LNCaP clone FGC (cell line): ENCODE measurements at places on chromosomes 4 and X.

DNA sequence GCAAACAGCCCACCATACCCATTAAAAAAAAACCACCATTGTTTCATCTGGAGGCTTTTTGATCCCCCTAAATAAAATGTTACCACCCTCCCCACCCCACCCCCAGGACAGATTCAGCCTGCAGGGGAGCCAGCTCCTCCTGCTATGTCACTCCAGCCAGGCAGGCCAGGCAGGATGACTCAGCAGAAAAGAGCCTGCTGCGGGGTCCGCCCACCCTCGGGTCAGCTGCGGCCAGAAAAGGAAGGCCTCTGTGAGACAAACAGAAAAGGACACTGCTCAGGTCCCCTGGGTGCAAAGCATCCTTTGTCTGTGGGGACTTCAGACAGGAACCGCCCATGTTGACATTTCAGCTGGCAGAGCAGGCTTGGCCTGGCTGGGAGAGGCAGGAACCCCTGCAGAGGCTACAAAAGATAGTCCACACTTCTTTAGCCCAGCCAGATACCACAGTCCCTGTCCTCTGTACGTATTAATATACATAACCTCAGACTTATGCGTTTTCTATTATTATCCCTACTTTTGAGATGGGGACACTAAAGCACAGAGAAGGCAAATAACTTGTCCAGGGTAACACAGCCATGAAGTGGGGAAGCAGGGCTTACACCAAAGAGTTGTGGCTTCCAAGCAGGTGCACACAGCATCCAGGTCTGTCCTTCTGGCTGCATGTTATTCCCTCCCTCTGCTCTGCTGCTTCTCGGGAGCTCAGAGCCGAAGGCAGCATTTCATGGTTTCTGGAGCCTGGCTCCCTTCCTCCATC is 147.7 kb downstream of the CPEB2 start:
- peak; percentile 96 for DNase-seq

- DNase-seq: no peak
These were observed 77.0 kb downstream of the ZNF827 start for GRCh38 chr4:145861336-145862318.

- no peak for DNase-seq
These were observed 176.0 kb downstream of the SMARCA1 start for GRCh38 chrX:129347291-129347690.

GRCh38 chr4:60656171-60656570 is 544.0 kb upstream of the ADGRL3 start:
- DNase-seq: no peak

DNA sequence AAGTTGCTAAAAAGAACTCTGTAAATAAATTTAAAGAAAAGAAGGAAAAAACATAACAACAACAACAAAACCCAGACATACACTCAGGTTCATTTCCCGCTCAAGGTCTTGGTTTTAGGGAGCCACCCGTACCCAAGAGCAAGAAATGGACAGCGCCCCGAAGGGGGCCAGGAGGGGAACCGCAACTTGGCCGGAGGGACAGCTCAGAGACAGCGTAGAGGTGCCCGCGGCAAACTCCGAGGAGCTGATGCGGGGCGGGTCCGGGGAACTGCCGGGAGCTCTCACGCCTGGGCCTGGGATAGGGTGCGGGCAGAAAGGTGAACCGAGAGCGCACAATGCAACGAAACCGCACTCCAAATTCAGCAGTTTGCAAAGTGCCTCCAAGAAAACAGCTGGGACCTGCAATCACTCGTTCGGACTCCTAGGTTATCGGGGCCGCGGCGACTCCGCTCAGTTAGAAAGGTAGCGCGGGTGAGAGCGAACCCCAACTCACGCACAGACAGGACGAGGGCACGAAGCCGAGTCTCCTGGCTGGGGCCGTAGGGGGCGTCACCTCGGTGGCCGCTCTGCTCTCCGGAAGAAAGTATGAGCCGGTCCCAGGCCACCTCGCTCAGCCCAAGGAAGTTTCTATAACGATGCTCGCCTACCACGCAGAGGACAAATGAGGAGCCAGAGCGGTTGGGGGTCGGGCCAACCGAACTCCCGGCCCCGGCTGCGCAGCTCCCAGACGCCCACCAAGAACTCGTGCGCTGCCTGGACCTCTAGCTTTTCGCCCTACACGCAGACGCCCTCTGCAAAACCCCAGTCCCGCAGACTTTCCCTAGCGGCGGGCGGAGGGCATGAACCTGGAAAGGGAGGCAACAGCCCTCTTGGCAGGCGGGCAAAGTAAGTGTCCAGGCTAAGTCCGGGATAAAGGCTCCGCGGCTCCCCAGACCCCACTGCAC is 1.4 kb downstream of the NDNF start:
- no peak for DNase-seq

DNA sequence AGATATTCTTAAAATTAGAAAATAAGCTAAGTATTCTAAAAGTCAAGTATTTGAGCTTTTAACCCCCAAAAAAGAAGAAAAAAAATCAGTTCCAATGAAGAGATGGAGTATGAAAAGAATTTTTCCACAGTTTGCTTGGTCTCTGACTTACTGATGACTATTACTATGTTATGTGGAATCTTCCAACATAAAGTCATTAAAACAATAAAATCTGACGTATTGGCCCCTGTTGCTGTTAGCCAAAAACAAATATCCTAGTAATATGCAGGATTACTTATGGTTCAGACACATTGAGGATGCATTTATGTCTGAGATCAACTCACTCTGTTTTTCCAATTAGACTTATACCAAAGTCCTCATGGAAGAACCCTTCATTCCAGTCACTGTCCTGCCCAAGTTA is 517.2 kb upstream of the ADGRL3 start:
- no peak for DNase-seq

DNA sequence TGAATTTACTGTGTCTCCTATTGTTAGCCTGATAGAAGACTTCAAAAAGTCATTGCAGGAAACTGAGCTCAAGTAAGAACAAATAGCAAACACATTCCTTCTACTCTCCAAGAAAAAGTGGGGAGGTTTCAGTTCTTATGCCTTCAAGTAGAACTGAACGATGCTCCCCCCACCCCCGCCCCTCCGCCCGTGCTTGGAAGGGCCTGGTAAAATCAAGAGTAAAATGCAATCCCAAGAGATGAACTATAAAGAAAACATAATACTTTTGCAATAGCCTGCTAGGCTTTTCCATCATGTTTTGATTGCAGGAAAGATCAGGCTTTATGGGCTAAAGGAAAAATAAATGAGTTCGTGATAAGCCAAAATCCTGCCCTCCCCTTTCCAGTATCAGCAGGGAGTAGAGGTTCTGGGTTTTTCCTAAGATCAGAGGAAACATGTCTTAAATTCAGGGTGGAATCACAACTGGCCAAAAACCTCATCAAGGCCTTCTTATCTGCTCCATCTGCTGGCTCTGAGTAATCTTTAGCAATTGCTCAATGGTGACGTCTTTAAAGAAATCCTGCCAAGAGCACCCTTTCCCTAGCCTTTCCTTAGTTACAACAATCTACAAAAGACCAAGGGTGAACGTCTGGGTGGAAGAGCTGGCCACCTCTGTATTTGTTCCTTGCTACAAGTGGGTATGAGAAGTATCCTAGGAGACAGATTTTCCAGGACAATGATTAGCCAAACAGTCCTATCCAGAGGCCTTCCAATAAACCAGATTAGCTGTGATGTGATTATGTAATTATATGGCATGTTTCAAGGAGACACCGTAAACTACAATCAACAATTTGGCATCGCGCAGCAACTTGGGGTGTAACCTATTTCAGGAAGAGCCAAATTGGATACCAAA is 66.3 kb upstream of the FAM9C start:
- DNase-seq: peak; percentile 51

- no peak for DNase-seq
These were observed 199.2 kb downstream of the SHROOM3 start for GRCh38 chr4:76634220-76634619.

DNA sequence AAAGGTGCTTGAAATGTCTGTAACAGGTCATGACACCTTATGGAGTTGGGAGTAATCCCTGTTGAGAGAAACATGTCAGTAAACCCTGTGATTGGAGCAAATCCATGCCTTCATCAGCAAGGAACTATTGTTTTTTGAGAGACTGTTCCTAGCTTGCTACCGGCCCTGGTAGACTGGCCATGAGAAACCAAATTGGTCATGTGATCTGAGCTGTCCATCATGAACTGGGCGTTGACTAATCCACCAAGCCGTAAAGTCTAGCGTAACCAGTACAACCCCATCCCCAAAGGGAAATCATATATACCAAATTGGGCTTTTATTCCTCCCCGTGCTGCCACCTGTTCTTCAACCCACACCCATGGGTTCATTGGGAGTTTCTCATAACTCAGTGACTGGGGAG is 143.7 kb downstream of the PHF8 start:
- DNase-seq: no peak

GRCh38 chr4:140243278-140243753 is 89.3 kb upstream of the MAML3 start:
- peak; percentile 88 for DNase-seq

- no peak for DNase-seq
These were observed 32.5 kb downstream of the MEPE start for GRCh38 chr4:87865288-87865687.

GRCh38 chrX:114635986-114636385 is 52.1 kb downstream of the HTR2C start:
- no peak for DNase-seq

DNA sequence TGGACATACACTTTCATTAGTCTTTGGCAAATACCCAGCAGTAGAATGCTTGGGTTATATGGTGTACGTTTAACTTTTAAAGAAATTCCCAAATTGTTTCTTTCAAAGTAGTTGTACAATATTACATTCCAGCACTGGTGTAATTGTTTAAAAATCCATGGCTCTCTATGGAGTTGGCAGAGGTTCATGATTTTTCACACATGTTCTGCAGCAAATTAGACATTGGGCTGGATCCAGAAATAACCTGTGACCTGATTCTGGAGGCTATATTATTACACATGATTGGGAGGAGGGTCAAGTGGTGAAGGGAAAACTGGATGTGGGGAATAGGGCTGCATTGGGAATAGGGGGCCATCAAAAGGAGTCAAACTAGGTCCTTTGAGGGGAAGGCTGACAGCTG is 41.9 kb downstream of the MAMLD1 start:
- DNase-seq: no peak

DNA sequence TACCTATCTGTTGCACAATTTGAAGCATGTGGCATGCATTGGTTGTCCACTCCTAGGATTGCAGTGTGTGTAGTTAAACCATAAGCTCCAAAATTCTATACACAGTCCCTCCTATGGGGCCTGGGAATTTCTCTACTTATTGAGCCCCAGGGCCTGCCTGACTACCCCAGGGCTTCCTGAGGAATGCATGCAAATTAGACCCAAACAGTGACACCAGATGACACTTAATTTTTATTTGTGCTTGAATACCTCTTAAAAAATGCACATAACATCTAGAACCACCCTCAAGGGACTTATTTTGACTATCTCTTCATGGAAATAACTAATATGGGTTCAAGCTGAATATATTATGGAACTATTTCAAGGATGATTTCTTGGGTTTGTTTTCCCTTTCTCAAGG is 236.4 kb downstream of the PPP1R2C start:
- DNase-seq: no peak

GRCh38 chr4:55001538-55001937 is 123.9 kb downstream of the KDR start:
- DNase-seq: no peak

- DNase-seq: no peak
These were observed 456.0 kb upstream of the FAM241A start for GRCh38 chr4:111689214-111689613.

DNA sequence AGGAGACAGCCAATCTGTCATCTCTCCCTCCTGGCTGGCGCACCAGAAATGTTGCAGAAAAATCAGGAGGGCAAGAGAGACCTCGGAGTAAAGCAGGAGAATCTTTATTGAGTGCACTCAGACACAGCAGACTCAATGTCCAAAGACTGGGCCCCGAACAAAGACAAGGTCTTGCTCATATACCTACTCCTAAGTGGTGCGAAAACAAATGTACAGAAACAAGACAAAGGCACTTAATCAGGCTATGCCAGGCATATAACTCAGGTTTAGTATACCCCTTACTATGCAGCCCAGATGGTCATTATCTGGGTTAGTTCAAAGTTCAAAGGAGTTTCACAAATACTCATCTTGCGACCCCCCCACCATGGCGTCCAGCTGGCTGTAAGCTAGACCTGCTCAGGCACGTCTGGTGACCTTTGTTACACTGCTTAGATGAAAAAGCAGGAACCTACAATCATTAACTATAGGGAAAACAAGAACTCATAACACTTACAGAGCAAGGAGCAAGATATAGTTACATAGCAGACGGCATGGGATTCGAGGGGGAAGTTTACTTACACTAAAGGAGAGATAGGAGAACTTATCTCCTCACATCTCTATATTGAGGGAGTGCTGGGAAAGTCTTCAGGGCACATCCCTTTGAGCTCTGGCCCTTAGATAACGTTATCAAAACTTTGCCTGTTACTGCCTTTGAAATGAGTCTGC is 27.5 kb downstream of the SULT1E1 start:
- DNase-seq: no peak

- DNase-seq: no peak
These were observed 74.7 kb upstream of the INTU start for GRCh38 chr4:127558088-127558487.

- DNase-seq: no peak
These were observed 14.1 kb downstream of the INPP4B start for GRCh38 chr4:142832022-142832421.

DNA sequence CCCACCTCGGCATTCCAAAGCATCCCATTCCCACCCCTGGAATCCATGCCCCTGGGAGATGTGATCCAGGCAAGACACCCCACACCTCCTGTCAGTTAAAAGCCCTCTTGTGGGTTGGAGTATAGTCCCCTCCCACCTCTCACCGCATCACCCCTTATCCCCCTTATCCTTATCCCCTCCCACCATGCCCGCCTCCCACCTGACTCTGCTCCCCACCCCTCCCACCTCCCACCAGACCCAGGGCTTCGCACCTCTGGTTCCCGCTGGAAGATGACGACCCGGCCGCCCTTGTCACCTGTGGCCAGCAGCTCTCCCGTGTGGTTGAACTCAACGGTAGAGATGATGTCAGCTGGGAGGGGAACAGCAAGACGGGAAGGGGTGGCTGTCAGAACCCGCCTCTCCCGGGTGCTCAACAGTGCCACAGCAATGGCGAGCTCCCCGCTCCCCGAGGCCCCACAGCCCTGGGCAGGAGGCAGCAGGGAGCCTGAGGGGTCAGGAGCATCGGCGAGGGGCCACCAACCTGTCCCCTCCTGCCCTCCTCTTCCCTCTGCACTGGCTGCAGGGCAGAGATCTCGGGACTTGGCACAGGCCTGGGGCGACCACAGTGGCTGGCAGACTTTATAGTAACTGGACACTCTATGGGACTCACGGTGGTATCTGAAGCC is 91.5 kb downstream of the PPP2R2C start:
- no peak for DNase-seq

DNA sequence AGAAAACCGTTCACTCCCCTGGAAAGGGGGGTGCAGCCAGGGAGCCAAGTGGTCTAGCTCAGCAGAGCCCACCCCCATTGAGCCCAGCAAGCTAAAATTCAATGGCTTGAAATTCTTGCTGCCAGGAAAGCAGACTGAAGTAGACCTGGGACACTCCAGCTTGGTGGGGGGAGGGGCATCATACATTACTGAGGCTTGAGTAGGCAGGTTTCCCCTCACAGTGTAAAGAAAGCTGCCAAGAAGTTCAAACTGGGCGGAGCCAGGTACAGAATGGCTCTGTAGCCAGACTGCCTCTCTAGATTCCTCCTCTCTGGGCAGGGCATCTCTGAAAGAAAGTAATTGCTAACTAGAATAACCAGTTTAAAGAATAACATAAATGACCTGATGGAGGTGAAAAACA is 372.3 kb upstream of the F9 start:
- no peak for DNase-seq

- DNase-seq: peak; percentile 35
These were observed 115.1 kb downstream of the RBM47 start for GRCh38 chr4:40514497-40514951.
